Fibroblast of the aortic adventitia (primary cell): ENCODE measurements at places on chromosomes 2 and 18. TPM values are rescaled to one million over a fixed set of nuclear protein-coding genes. Genes with fewer than 3 reads are reported as not detected.

The SIX3 gene
- not detected in 2 replicates for total RNA-seq

DNA sequence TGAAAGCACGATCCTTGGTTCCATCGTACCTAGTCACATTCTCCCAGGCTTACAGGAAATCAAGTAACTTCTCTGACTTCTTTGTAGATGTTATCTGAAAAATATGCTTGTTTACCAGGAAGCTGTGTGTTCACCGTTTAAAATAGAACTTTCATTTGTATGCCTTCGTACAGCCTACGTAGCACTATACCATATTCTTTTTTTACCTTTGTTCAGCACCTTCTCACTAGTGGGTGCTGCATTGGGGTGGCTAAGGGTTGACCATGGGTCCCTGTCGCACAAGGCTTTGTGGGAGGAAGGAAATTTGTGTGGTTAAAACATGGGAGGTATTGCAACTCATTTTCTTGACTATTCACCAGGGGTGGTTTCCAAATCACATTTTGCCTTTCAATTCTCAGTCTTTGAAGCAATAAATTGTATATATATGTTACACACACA lies 16.6 kb downstream of the MALT1 start:
- DNase-seq = no peak

- DNase-seq = peak; percentile 39
These were observed 231.2 kb downstream of the AGAP1 start for GRCh38 chr2:235725016-235725489.

DNA sequence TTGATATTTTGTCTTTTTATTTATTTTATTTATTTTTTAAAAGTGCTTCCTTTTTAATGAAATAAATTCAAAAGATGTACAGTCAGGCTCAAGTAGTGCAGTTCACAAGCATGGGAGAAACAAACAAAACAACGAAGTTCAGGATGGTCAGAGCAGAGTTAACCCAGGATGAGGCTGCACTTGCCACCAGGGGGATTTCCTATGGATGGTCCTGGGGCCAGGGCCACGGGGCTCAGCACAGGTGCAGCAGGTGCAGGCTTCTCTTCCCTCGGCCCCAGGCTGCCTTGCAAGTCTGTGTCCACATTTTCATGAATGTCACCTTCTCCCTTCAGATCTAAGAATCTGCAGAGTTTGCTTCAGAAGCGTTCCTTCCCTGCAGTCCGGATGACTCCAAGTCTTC lies 76.5 kb downstream of the CDCA7 start:
- DNase-seq = no peak

The CYP1B1 gene
- total RNA-seq = 146 and 199 TPM in 2 replicates

The KCNS3 gene
- total RNA-seq = 0.36 TPM in 1 of 2 replicates, not detected in the other

The KIF1A gene
- total RNA-seq = under 0.01 TPM in 1 of 2 replicates, not detected in the other

DNA sequence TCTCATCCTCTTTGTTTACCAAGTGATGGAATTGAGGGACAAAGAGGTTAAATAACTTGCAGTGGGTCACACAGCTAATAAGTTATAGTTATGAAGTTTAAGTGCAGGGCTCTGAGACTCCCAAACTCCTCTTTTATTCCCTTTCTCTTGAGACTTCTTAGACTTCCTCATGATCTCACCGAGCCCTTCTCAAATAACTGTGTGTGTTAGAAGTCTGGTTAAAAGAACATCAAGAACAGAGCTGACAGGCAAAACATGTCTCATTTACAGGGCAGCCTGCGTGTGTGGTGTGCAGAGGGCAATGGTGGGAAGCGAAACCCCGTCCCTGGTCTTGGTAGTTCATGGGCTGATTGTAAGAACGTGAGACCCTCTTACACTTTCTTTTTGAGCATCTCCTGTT lies 368.0 kb downstream of the SLC4A3 start:
- DNase-seq = no peak

GRCh38 chr18:9763157-9763556 lies 55.1 kb downstream of the RAB31 start:
- DNase-seq = no peak

The CFAP65 gene
- total RNA-seq = not detected in 2 replicates

DNA sequence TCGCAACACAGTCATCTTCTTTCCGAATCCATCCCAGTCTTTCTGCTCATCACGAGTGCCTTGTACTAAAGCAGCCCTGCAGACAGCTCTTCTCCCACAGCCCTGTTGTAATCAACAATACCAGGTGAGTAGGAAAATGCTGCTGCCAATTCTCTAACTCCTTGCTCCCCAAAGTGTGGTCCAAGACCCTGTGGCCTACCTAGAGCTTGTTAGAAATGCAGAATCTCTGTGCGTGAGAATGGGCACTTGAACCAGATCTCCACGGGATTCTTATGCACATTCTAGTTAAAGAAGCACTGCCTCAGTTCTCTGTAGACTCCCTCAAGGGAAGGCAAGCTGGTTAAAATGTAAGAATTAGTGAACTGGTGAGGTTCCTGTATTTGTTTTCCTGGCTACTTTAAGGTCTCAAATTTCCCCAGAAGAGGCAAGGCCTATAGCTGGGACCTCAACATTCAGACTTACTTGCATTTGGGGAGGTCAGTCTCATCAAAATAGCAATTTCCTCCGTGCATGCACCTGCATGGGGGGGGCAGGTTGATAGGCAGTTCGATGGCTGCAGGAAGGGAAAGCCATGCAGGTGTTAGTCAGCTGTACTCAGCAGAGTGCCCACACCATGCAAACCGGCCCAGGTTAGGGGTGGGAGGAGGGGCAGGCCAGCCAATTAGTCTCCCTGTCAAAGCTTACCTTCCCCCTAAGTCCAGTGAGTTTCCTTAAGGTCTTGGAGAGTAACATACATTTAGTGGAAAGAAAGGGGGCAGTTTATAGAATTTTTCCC lies 70.8 kb downstream of the DHRS9 start:
- no peak for DNase-seq
